SJSA1 (cell line): ENCODE measurements at places on chromosomes 4 and X.

- no peak for DNase-seq
These were observed 1317.7 kb downstream of the FSTL5 start for GRCh38 chr4:160846121-160846520.

DNA sequence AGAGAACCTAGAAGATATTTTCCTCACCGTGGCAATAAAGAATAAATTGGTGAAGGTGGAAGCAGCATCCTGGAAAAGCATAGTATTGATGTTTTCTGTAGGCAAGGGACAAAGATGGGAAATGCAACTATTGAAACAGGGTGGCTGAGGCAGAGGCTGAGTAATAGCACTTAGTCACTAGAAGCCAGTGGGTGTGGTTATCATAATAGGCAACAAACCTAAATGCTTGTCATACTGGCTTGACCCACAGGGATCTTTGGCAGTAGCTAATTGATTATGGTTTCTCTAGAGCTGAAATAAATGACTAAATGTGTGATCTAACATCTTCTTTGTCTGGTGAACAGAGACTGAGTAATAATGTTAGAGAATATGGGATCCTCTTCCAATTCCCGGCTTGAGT lies 353.6 kb upstream of the RPS6KA3 start:
- no peak for DNase-seq

- DNase-seq: no peak
These were observed 4.8 kb downstream of the NR3C2 start for GRCh38 chr4:148437439-148437838.

- no peak for DNase-seq
These were observed 26.3 kb upstream of the RADX start for GRCh38 chrX:106585478-106585877.

GRCh38 chr4:79764120-79764519 lies 308.9 kb downstream of the ANTXR2 start:
- DNase-seq: no peak

DNA sequence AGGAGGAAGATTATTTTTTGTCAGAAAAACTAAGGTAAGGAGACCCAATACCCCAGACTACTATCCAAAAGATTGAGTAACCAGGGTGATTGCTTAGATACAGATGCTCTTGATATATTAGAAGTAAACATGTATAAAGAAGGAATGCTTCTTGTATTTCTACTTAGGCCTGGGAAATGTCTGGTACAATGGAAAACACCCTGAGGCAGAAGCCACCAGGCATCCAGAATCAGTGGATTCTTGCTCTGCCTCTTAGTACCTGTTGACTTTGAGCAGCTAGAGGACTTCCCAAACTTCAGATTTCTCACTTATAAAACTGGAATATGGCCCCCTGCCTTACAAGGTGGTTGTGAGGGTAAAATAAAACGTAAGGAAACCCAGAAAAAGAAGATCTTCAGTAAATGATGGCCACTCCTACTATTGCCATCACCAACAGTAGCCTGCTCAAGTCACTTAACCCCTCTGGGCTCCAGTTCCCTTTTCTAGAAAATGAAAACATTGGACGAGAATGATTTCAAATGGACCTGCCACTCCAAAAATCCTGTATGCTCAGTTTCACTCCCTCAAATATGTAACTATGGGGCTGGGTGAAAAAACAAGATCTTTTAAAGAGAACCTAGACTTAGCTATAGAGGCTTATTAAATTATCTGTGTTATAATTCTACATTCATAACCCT lies 56.6 kb downstream of the AMELX start:
- DNase-seq: no peak

DNA sequence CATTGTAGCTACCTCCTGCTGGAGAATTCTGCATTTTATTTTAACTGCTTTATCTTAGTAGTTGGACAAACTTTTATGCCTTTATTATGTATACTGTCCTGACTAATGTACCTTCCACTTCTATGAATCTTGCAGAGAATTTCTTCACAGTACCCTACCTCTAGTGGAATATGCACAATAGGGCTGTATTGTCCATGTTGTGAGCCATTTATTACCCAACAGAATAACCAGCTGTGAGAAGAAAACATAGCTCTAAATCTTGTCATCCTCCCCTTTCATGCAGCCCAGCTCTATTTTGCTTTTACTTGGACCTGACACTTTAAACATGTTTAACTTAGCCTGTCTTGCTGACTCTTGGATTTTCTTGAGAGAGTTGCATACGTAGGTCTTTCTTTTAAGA lies 56.2 kb downstream of the MCUB start:
- DNase-seq: no peak

DNA sequence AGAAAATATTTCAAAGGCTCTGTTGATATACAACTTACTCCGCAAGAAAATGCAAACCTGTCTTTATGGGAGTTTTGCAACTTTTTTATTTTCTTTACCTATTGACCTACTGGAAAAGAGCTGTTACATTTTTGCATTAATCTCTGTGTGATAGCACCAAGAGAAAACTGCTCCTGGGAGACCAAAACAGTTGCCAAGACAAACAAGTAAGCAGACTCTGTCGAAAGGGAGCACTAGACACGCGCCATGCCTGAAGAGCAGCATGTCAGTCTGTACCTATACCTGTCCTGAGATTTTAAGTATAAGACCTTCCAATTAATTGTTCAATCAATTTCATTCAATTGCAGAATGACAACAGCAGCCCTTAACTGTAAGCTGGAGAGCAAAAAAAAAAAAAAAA lies 56.0 kb upstream of the TECRL start:
- no peak for DNase-seq

GRCh38 chrX:70087857-70088630 lies 25.8 kb downstream of the OTUD6A start:
- DNase-seq: no peak
